ENCODE measurements at places on chromosomes 11 and 22. TPM values are rescaled to one million over a fixed set of nuclear protein-coding genes. Genes with fewer than 3 reads are reported as not detected.

DNA sequence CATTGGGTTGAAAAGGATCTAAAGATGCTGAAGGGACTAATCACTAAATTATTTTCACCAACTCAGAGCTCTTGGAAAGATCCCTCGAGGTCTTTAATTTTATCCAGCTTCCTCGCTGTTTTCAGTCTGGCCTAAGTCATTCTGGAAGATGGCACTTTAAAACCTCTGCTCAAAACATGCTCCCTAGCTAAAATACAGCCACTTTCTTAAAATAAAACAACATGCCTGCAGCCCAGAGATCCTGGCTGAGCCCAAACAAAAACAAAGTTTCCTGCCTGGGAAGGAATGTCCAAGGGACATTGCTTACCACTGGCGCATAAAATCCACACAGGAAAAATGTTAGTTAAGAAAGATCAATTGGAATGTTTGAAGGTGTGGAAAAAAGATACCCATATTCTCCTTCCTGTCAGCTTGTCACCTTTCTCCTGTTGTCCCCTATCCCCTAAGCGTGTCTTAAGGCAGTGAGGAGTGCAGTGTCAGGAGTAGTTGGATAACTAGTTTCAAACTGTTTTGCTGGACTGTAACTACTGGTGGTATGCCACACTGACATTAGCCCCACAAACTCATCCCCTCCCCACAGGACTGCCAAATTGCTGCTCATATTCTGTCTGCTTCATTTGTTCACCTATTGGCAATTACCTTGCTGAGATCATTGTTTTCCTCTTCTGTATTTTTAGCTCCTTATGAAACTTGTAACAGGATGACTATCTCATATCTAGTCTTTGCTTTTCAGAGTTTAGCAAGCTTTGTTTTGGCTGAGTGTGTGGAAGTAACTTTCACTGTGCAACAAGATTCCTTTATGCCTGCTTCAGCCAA, 108.3 kb upstream of the SESN3 start:
- DNase-seq, result no peak

DNA sequence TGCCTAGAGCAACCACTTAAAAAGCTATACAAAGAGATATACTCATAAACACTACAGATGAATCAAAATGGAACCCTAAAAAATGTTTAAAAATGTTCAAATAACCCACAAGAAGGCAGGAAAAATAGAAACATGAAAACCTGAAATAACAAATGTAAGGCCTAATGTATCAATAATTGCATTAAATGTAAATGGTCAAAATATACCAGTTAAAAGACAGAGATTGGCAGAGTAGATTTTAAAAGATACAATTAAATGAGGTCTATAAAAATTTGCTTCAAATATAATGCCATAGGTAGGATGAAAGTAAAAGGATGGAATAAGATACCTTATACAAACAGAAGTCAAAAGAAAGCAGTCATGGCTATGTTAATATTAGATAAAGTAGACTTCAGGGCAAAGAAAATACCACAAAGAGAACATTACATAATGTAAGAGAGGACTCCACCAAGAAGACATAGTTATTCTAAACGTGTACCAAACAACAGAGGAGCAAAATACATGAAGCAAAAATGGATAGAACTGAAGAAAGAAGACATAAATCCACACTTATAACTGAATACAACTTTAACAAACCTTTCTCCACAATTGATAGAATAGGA, 25.2 kb downstream of the SHANK2 start:
- DNase-seq, result no peak

GRCh38 chr11:34348096-34348495, 9.7 kb downstream of the ABTB2 start:
- no peak for DNase-seq

- no peak for DNase-seq
Observed at GRCh38 chr22:30014244-30014643, 66.0 kb upstream of the HORMAD2 start.

- DNase-seq, result no peak
Observed at GRCh38 chr22:19046719-19047609, 75.2 kb downstream of the DGCR2 start.

- DNase-seq, result no peak
Observed at GRCh38 chr22:23119494-23120414, 22.0 kb downstream of the RSPH14 start.

- DNase-seq, result no peak
Observed at GRCh38 chr11:120681434-120682331, 170.1 kb downstream of the GRIK4 start.

DNA sequence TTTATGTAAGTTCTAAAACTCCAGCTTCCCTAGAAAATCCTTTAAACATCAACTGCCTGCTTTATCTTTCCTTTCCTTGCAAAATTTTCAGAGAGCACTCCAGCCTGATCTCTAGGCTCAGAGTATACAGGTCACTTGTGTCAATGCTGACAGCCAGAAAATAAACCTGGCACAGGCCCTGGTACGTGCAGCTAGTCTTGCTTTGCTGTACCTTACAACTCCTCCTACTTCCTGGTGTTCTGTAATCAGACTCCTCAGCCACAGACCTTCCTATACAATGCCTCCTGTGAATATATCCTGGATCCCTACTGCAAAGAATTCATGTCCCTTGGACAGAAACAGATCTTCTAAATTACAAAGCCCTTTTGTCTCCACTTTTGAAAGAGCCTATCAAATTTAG, 24.2 kb upstream of the TMEM123 start:
- no peak for DNase-seq

GRCh38 chr11:125111001-125111342, 454 bp downstream of the TMEM218 start:
- no peak for DNase-seq

- no peak for DNase-seq
Observed at GRCh38 chr11:19258641-19259230, 18.0 kb upstream of the E2F8 start.

- DNase-seq, result no peak
Observed at GRCh38 chr11:128216198-128216597, 371.2 kb downstream of the ETS1 start.

GRCh38 chr11:83611600-83611999, 325.4 kb upstream of the CCDC90B start:
- no peak for DNase-seq

DNA sequence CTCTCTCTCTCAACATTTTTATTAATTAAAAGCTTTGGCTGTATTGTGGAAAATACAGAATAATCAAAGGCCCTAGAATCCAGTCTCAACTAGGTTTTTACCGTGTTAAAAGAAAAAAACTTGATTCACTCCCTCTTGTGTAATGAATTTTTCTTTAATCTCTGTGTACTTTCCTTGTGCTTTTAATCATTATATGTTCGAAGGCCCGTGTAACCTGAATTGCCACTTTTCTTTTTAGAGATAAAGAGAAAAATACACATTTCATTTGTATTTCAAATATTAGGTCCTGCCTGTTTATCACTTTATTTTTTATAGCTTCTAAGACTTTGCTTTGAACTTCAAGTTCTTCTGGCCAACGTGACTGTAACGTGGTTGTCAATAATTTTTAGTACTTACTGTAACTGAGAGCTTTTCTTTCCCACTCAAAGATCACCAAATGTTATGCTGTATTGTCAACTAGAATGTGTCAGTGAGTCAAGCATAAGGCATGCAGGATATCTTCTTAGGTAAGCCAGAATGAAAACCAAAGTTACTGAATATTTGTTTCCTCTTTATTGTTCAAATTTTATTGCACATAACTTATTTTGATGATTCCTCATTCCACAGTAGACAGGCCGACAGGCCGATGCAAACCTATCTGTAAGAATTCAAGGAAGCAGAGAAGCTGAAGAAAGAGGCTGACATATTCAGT, 23.3 kb upstream of the FAR1 start:
- no peak for DNase-seq

DNA sequence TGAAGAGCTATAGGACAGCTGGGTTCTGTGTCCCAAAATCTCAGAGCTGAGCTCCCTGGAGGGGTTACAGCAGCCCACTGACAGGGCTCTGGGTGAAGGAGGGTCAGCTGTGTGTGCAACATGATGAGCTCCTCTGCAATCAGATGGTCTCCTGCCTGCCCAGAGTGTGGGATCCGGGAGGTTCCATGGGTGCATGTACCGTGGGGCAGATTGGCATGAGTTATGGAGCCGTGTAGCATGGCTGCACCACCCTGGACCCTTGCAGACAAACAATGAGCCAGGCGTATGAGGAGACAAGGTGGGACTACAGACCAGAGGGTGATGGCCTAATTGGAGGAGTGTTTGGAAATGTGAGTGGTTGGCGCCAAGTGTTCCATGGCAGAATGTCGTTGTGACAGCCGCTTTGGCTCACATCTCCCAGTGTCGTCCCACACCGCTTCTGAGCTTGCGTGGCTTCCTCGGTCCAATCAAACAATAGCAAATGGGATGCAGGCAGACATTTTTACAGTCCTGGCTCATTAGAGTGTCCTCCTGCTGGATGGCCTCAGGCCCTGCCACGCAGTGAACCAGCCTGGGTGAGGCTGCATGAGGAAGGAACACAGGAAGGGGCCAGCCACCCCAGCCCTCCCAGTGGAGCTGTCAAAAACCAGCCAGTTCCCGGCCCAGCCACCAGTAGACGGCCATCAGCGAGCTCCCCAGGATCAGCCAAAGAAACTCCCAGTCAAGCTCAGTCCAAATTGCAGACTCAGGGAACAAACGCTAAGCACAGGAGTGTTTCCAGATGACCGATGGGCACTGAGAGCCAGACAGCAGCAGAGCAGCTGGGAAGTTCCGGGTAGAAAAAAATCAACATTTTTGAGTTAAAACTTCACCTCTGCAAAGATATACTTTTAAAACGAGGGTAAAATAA, 1066.9 kb downstream of the BRD1 start:
- DNase-seq, result no peak

- no peak for DNase-seq
Observed at GRCh38 chr11:64534391-64534801, 56.6 kb upstream of the SLC22A12 start.

- DNase-seq, result peak; percentile 40
Observed at GRCh38 chr22:42519525-42520401, at the start of gene RRP7A. Gene RRP7A, minus strand, starts transcription at chr22:42519796. Its CDS starts 10 bp downstream, at chr22:42519786.

GRCh38 chr11:96187822-96188221, 155.2 kb downstream of the MAML2 start:
- no peak for DNase-seq

DNA sequence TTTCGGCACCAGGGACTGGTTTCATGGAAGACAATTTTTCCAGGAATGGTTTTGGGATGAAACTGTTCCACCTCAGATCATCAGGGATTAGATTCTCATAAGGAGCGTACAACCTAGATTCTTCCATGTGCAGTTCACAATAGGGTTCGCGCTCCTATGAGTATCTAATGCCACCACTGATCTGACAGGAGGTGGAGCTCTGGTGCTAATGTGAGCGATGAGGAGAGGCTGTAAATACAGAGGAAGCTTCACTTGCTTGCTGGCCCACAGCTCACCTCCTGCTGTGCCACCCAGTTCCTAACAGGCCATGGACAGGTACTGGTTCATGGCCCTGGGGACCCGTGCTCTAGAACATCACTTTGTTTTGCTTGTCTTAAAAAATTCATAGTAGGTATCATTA, 41.8 kb upstream of the AMPD3 start:
- DNase-seq, result no peak

DNA sequence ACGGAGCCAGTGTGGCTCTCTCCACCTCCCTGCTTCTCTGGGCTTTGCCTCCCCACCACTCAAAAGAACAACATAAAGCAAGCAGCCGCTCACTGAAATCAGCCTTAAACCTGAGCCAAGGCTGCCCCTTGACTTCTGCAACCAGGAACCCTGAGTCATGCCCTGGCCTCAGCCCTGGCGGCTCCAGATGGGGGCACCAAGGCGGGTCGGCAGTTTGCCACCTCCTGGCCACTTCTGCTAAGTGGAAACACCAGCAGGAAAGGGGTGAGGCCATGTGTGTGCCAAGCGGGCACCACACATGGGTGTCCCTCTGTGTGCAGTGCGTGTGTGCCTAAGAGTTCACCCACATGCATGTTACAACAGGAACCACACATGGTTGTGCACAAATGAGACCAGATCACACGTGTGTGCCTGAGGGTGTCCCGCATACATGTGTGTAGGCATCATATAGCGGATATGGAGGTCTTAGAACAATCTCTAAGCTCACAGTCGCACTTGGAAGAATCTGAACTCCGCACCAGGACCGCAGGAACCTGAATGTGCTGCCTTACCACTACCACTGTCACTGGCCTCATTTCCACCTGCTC, 221.2 kb downstream of the MN1 start:
- no peak for DNase-seq

- DNase-seq, result no peak
Observed at GRCh38 chr22:41286639-41287091, 678 bp upstream of the RANGAP1 start.

DNA sequence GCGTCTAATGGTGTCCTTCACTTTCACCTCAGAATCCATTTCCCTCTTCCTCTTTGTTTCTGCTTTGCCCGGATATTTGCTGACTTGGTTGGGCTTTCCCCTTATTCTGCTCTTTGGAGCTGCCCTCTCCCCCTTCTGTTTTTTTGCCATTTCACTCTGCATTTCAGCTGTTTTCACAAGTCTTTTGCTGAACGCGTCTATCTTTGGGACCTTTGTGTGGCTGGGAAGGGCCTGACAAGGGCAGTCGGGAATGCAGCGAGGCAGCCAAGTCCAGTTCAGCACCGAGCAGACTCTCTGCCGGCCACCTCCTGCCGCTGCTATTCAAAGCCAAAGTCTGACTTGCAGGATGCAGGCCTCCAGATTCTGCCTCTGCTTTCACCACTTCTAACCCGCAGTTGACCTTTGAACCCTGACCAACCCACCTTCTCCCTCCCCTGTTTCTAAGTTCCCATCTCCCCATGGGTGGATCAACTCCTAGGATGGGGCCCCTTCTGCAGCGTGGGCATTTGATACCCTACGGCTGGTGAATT, 38.2 kb downstream of the FEZ1 start:
- no peak for DNase-seq

DNA sequence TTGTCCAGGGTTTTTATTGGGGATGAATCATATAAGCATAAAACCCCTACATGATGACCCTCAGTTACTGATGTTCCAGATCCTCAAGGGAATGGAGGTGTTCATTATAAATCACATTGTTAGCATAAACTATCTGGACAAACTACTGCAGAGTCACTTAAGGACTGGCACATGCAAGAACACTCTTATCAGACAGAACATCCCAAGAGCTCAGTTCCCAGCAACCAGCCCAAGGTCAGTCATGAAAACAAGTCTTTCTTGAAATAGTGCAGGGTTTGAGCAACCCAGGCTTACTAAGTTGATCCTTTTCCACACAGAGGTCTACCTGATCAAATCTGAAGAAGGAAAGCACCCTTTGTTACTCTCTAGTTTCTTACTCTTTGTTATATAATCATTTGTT, 13.5 kb upstream of the PTS start:
- no peak for DNase-seq

API5 gene
- 55.8 TPM for polyA plus RNA-seq

SLC22A9 gene
- not detected for polyA plus RNA-seq

LAYN gene
- polyA plus RNA-seq, result 13.0 TPM

OR5P2 gene
- polyA plus RNA-seq, result not detected

APOA4 gene
- polyA plus RNA-seq, result 0.06 TPM

DAGLA gene
- 2.5 TPM for polyA plus RNA-seq

CDC45 gene
- 0.34 TPM for polyA plus RNA-seq

CRACR2B gene
- 20.2 TPM for polyA plus RNA-seq

PHLDB1 gene
- polyA plus RNA-seq, result 112 TPM

MRGPRD gene
- polyA plus RNA-seq, result 1.5 TPM

OR51B4 gene
- not detected for polyA plus RNA-seq

LGR4 gene
- 9.9 TPM for polyA plus RNA-seq

RAG2 gene
- polyA plus RNA-seq, result not detected

DDTL gene
- polyA plus RNA-seq, result 6.3 TPM

PARVA gene
- polyA plus RNA-seq, result 128 TPM
